ENCODE measurements at places on chromosomes 3 and 15.
A peak's percentile ranks its signal among the peaks of the same experiment; 100 is the strongest.

- DNase-seq = no peak
Measured at GRCh38 chr3:177525414-177525813, 328.1 kb upstream of the TBL1XR1 start.

DNA sequence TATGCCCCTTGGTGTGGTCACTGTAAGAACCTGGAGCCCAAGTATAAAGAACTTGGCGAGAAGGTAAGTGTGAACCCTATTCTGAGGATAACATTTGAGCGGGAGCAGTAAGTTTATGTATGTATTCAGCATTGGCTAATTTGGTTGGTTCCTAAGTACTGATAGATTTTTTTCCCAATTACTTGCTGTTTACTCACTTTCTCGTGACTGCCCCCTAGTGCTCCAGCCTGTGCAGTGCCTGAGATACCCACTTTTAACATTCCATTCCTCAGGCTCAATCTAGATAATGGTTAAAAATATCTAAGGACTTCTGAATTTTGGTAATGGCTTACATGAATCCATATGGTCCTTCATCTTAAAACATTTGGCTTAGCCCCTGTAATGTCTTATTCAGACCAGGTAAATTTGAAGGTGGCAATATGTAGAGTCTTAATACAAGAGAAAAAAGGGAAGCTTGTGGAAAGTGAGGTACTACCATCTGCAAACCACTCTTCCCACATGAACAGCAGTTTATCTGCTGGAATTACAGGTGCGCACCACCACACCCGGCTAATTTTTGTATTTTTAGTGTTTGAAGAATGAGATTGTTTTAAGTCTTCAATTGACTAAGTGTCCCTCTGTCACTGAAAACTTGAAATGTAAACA is 7.1 kb downstream of the ELL3 start:
- DNase-seq = no peak

- no peak for DNase-seq
Measured at GRCh38 chr15:68126396-68126795, 72.3 kb downstream of the PIAS1 start.

DNA sequence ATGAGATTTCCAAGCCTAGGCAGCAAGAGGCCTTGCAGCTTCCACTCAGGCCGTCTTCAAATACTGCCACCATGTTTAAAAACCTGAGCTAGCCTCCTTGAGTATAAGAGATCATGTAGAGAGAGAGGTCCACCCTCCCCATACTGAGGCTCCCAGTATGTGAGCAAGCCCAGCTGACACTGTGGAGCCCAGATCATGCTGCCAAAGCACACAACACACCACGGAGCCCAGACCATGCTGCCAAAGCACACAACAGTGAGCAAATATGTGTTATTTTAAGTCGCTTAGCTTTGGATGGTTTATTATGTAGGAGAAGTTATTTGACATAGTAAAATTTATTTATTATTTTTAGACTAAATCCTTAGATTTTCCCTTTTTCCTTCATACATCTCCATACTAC is 333.7 kb downstream of the CTNNB1 start:
- no peak for DNase-seq

DNA sequence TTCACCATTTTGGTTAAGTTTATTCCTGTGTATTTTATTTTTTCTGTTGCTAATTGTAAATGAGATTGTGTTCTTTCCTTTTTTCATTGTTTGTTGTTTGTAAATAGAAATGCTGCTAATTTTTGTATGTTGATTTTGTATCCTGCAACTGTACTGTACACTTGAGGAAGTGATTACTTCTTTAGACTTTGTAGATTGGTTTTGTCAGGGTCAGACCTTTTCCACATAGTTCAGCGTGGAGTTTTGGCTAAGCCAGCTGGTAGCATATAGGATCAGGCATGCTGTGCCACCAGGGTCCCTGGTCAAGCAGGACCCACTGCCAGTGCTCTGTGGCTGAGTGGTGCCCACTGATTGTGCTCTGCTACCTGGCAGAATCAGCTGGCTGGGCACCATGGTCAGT is 80.1 kb downstream of the CD200 start:
- DNase-seq = no peak

GRCh38 chr3:120370463-120370862 is 21.3 kb upstream of the LRRC58 start:
- no peak for DNase-seq

DNA sequence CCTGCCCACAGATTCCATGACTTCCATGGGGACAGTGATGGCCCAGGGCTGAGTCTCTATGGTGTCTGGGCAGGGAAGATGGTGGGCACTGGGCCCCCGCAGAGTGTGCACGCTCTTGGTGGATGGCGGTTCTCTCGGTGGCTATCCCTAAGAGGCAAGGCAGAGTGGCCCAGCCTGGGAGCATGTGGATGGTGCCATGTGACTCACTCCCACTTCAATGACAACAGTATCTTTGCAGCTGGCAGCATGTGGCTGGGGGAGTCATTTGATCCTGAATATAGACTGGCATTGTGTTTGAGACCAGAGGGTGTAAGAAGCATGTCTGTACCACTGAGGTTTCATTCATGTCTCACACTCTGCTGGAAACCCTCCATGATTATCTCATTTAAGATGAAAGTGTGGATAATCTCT is 101.2 kb downstream of the CORO2B start:
- no peak for DNase-seq

GRCh38 chr3:53724566-53724965 is 121.7 kb downstream of the CHDH start:
- DNase-seq = no peak

DNA sequence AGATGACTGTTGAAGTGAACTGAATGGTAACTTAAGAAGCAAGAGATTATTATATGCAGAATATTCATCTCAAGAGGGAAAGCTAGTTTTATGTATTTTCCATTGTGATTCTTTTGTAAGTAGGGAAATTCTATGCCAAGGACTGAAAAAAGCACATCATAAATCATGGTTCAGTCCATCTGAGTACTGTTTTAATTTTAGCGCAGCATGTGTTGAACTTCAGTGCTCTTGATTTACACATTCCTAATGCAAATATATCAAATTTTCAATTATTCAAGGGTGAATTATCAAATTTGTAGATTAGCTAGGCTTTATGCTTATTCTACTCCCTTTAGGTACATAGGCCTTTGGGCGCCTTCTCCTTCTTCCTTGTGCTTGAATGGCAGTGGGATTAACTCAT is 50.3 kb upstream of the TCF12 start:
- no peak for DNase-seq

- DNase-seq = peak; percentile 37
Measured at GRCh38 chr3:54322354-54322753, 200.0 kb downstream of the CACNA2D3 start.

All from DMS153 (cell line).